SJSA1 (cell line): ENCODE measurements at places on chromosomes 5 and 9.

DNA sequence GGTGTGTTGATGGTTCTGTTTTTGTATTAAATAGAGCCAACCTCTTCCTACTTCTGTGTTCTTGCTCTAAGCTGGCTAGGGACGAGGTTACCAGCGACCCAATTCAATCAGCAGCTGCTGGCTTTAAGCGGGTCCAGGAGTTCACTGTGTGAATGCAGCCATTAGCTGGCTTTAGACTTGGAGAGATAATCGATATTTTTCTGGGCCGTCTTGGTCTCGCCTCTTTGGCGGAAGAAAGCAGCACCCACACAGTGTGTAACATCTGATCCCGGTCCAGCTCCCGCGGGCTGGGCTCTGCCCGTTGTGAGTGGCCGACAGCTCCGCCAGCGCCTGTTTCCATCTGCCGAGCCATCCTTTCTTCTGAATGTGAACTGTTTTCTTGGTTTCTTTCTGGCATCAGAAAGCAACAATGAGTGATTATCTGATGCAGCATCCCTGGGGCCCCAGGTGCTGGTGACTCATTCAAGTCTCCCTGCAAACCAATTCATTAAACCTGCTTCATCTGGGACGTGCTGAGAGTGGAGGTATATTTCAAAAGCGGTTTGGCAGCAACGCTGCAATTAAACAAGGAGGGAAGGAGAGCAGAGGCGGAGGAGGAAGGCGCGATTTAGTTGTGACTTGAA is 90.8 kb upstream of the IRX4 start:
- no peak for DNase-seq

DNA sequence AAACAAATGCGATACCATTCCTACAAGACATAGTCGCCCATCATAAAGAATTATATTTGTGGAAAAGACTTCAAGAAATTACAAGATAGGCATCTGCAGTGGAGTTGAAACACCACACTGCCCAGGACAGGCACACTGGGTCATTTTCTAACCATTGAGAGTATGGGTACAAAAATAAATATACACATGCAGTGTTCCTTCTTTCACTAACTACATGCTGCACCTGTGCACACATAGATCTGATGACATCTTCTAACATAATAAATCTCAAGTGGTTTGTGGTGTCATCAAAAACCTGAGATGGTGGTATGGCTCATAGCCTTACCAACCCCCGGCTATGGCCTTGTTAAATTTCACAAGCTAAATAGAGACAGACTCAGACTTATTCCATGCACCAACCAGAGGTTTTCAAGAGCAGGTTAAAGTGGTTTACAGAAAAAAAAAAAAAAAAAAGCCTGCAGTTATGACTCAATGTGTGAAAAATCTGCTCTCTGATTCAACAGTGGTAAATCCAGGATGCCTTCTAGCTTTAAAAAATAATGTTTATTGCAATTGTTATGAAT is 12.4 kb upstream of the NFIB start:
- DNase-seq: peak; percentile 28

GRCh38 chr9:76605321-76605900 is 146.4 kb downstream of the GCNT1 start:
- DNase-seq: no peak

DNA sequence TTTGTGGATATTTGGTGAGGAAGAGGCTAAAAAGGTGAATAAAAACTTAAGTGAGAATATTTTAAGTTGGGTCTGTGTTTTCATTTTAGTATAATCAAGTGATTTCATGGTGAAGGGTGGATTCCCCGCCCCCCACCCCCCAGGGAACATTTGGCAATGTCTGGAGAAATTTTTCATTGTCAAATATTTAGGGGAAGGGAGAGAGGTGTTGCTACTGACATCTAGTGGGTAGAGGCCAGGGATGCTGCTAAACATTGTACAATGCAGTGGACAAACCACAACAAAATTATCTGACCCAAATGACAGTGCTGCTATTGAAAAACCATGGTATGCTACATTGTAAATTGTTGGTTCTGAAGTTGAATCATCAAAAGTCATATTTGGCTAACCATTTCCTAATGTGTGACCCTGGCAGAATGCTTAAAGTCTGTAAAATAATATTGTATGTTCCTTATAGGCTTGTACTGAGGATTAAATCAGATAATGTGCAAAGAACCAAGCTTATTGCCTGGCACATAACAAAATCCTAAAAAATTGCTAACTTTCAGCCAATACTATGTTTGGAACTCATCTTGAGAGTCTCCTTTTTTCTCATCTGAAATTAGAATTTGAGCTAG is 5.6 kb downstream of the C5orf24 start:
- peak; percentile 56 for DNase-seq

DNA sequence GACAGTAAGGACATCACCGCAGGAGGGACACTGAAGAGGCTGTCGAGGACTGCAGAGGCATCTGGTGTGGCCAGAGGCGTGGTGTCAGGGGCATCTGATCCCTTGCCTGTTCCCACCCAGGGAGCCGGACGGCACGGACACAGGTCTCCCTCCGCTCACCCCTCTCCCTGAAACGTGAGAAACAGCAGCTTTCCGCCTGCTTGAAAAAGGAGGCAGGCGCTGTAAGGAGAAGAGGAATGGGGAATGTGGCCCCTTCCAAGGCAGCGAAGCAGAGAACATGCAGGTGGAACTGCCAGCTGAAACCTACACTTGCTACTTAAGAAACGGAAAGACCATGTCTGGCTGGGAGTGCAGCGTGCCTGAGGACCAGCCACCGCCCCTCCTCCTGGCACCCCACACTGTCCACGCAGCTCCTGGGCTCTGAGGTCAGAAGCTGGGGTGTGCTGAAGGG is 176.2 kb downstream of the GAPVD1 start:
- DNase-seq: no peak

- DNase-seq: no peak
Measured at GRCh38 chr5:99369797-99370593, 441.2 kb upstream of the CHD1 start.

- DNase-seq: no peak
Measured at GRCh38 chr5:139226131-139226530, 28.0 kb upstream of the SIL1 start.

GRCh38 chr5:107673039-107673367 is 2.3 kb upstream of the EFNA5 start:
- DNase-seq: peak; percentile 43

DNA sequence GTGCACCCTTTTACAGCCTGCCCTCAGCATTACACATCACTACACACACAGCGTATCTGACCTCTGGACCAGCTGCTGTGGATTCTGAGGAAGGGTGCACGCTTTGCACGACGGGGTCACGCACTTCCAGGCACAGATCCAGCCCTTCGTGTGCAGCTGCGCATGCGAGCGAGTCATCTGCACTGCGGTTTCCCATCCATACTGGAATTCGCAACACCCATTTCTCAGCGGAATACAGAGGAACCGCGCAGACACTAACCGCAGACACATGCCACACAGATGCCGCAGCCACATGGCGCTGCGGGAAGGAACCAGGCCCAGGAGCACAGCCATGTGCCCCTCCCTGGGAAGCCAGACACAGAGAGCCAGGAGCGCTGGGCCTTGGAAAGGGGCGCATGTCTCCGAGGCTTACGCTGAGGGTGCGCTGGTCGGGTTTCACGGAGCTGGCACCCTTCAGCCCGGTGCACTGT is 43.5 kb downstream of the PNPLA7 start:
- no peak for DNase-seq

GRCh38 chr5:172583931-172584511 is 57.0 kb upstream of the NEURL1B start:
- no peak for DNase-seq

GRCh38 chr5:39857041-39857440 is 432.3 kb upstream of the DAB2 start:
- DNase-seq: no peak

DNA sequence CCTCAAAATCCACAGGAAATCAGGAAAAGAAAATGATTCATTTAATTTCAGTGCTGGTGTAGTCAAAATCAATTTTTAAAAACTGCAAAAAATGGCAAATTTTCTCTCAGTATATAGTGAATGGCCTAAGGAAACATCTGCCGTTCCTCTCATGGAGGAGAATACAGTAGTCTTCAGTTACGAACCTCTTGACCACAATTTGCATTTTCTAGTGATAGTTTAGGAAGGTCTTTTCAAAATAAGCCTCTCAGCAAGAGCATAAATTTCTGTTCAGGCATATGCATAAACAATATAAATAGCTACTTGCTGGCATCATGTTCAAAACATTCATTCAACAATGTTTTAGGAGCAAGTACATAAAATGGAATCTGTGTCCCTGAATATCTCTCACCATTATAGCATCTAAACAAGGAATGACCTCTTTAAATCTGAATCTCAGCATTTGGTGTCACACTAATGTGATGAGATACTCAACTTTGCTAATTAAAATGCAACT is 33.5 kb downstream of the HAPLN1 start:
- DNase-seq: no peak

GRCh38 chr5:115671939-115672338 is 46.1 kb upstream of the TMED7 start:
- no peak for DNase-seq

GRCh38 chr5:1826235-1826980 is 25.2 kb downstream of the NDUFS6 start:
- DNase-seq: no peak

DNA sequence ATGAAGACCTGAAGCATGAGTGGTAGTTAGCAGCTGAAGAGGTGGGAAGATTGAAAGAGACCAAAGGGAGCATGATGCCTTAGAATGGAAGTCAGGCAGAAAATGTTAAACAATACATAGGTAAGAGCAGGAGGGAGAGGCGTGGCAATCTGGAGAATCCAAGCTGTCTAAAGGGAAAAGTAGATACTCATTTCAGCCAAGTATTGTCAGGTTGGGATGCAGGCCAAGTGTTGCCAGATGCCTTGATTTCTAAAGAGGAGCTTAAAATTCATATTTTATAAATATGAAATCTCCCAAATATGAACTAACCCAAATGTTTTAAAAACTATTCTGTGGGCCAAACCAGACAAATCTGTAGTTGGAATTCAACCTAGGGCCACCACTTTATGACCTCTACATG is 4.2 kb downstream of the PAM start:
- no peak for DNase-seq

- DNase-seq: peak; percentile 84
Measured at GRCh38 chr5:150458802-150459557, 9.4 kb upstream of the RPS14 start.

DNA sequence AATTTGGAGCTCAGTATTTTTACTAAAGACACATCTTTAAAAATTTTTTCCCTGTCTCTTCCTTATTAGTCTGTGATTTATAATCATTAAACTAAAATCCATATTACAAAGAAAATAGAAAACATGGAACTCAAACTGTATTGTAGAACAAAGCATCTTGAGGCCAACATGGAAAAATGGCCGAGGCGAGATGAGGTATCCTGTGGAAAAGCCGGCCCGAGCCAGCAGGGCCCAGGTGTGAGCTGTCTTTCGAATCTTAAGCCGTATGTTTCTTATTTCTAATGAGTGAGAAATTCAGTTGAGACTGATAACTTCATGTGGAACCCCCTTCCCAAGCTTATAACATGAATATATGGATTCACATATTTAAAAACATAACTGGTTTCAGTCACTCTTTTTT is 170.4 kb upstream of the OTULINL start:
- no peak for DNase-seq

- no peak for DNase-seq
Measured at GRCh38 chr5:56658972-56659371, 156.4 kb upstream of the MAP3K1 start.

DNA sequence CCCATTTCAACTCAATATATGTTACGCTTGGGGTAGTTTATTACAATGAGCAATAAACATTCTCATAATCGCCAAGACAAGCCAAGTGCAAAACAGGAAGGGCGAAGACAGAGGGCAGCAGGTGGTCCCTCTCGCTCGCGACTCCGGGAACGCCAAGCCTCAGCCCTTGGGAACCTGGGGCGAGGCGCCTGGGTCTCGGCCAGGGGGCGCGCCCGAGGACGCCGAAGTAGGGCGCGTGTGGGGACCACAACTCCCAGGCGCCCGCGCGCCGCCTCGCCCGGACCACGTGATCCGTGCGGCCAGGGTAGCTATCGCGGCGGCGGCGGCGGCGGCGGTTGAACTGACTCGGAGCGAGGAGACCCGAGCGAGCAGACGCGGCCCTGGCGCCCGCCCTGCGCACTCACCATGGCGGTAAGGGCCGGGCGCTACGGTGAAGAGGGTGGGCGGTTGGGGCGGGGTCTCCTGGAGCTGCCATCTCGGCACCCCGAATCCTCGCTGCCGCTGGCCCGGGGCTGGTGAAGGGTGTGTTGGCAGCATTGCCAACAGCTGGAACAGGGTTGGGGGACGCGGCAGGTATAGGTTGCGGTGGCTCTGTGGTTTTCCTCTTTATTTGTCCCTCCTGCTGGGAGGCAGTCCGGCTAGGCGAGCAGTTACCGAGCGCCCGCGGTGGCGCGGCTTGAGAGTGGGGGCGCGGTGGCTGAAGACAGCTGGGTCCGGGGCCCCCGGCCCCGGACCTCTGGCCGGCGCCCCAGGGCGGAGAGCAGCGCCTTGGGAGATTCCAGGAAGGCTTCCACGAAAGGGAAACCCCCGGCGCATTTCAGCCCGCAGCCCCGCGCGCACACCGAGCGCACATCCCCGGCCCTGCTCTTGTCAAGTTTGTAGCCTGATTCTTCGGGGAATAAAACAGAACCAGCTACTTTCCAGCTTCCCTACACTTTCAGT is at the start of gene SLC31A2:
TSS of gene SLC31A2 (plus strand) at position 338 of the 942 bp plus-strand sequence. CDS start at position 406, 68 bp downstream.
- DNase-seq: peak; percentile 71

DNA sequence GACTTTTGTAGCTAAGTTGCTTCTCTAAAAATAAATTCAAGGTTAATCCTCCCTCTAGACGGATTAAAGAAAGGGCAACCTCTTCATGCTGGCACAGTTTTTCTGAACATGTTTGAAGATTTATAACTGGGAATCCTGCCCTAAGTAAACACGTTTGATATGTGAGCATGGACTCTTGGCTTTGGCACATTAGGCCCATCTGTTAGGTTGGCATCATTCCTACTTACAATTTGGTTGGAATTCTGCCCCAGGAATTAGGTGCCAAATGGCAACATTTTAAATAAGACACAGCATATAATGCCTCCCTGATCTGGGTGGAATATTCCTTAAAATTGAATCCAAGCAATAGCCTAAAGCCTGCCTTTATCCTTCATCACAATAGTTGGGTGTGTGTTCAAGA is 372.3 kb upstream of the CDH18 start:
- no peak for DNase-seq

DNA sequence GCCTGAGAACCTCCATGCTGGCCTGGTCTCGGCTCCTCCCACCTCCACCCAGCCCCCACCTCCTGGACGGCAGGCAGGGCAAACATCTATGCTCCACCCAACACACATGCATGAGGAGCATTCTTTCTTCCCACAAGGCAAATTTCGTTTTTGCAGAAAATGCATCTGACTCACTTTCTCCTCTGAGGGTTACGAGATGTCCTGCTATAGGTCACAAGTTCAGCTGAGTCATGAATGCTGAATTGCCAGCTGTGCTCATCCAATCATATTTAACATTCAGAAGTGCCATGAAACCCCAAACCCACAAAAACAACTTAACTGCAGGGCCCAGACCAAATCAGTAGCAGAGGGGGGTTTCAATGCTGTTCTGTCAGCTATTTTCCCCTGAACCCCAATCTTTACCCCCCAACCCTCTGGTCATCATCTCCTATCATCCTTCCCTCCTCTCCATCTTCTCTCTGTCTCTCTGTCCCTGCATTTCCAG is 39.0 kb upstream of the OSMR start:
- DNase-seq: peak; percentile 94

- DNase-seq: no peak
Measured at GRCh38 chr5:31361234-31361633, 167.7 kb downstream of the CDH6 start.
